ENCODE measurements at places on chromosomes 5 and 9.

GRCh38 chr5:151483647-151484046, 36.2 kb downstream of the SLC36A1 start:
- no peak for DNase-seq

- no peak for DNase-seq
Measured at GRCh38 chr5:165497707-165498106, 1992.3 kb downstream of the MAT2B start.

DNA sequence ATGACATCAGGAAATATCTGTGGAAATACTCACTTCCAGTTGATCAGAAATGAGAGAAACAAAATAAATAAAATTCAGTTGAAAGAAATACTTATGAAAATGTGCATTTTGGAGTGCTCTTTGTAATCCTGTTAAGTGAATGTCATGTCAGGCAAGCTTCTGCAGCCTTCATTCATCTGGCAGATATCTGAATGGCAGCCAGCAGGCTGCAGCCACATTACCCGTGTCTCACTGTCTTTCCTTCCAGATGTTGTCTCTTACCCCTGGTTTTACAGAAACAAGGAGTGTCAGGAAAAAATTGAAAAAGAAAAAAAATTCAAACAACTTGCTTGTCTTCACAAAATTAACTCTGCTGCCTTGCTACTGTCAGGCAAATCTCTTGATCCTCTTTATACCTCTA, 445.0 kb upstream of the RIOK2 start:
- no peak for DNase-seq

GRCh38 chr5:14265570-14265969, 122.4 kb downstream of the TRIO start:
- DNase-seq = no peak

GRCh38 chr9:135880438-135880837, 26.9 kb downstream of the CAMSAP1 start:
- no peak for DNase-seq

GRCh38 chr5:143251190-143251589, 152.3 kb downstream of the NR3C1 start:
- no peak for DNase-seq

All from stimulated activated CD4-positive, alpha-beta T cell treated with anti-CD3 and anti-CD28 coated beads, Interleukin-1b, Interleukin-23, amount 100 ng/mL, for 4 hours (primary cell).